ENCODE measurements at places on chromosomes 11 and 22.

- no peak for DNase-seq
These were observed 14.8 kb downstream of the KIAA0930 start for GRCh38 chr22:45225732-45226502.

GRCh38 chr11:76415073-76415472 lies 29.7 kb upstream of the EMSY start:
- DNase-seq, result peak; percentile 21

DNA sequence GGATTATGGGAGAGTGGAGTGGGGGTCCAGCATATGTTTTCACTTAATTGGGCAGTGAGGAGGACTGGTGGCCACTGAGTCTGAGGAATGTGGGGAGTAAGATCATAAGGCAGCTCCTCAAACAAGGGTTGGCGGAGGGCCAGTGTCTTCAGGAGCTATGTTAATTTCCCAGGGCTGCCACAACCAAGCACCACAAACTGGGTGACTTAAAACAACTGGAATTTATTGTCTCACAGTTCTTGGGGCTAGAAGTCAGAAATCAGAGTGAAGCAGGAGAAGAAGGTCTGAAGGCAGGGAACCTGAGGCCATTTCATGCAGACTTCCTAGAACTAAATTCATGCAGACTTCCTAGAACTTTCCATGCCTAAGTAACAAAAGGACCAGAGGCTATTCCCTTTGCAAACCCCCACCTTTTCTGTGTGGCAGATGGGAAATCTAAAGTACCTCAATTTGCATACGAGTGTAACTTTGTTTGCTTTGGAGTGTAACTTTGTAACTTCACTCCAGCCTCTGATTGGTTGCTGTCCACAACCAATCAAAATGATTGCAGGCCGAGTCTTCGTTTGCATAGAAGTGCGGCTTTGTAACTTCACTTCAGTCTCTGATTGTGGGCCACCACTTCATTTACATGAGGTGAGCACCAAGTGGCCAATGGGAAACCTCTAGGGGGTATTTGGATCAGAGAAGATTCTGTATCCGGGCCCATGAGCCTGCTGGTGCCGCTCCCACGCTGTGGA lies 50.5 kb upstream of the ZBED5 start:
- no peak for DNase-seq

DNA sequence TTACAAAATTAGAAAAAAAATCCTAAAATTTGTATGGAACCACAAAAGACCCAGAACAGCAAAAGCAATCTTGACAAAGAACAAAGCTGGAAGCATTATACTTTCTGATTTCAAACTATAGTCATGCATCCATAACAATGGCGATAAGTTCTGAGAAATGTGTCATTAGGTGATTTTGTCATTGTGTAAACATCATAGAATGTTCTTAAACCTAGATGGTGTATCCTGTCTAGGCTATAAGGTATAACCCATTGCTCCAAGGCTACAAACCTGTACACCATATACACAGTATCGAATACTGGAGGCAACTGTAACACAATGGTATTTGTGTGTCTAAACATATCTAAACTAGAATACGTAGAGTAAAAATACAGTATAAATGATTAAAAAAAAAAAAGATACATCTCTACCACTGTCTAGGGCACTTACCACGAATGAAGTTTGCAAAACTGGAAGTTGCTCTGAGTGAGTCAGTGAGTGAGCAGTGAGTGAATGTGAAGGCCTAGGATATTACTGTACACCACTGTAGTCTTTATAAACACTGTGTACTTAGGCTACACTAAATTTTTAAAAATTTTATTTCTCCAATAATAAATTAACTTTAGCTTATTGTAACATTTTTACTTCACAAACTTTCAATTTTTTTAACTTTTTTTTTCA lies 18.1 kb upstream of the SC5D start:
- no peak for DNase-seq

GRCh38 chr11:101741479-101742175 lies 157.8 kb upstream of the TRPC6 start:
- DNase-seq, result no peak

- peak; percentile 16 for DNase-seq
These were observed 40.0 kb upstream of the PTH start for GRCh38 chr11:13535819-13536218.

- DNase-seq, result no peak
These were observed 129.7 kb downstream of the TRIM44 start for GRCh38 chr11:35792148-35792845.

DNA sequence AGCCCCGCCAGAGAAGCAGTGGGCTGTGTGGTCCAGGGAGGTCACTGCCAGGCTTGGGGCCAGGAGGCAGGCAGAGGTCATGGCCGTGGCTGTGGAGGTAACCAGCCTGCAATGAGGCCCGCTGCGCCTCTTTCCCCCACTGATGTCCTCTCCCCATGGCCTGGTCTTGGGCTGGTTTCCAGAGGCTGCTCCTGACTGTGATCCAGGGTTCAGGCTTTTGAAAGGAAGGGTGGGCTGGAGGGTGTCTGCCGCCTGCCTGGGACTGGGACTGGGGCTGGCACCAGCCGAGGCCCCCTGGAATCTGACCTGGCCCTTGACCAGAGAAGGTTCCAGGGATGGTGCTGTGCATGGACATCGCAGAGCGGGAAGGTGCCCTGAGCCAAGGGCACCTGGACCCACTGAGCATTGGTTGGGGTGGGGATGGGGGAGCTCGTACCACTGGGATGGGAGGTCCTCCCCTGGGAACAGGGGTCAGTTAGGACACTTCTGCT lies 59.6 kb upstream of the THY1 start:
- DNase-seq, result no peak

- no peak for DNase-seq
These were observed 957.6 kb upstream of the CCDC90B start for GRCh38 chr11:84243629-84244263.

GRCh38 chr11:44596525-44597276 lies 31.2 kb downstream of the CD82 start:
- DNase-seq, result no peak

- DNase-seq, result no peak
These were observed 120.9 kb downstream of the SWAP70 start for GRCh38 chr11:9784602-9785315.

DNA sequence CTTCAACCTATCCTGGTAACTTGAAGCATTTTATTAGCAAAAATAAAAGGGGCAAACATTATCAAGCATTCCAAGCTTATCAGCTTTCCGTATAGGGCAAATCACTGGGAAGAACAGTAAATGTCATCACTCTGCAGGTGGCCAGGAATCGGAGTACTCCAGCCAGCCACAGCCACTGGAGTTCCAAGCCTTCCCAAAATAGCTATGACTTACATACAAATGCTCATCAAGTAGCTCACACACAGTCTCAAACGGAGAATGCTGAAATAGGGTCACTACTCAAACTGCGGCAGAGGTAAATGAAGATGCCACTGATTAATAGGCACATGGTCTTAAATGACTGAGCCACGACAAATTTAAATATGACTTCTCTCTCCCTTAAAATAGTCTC lies 2.1 kb downstream of the USP28 start:
- DNase-seq, result peak; percentile 56

- peak; percentile 99 for DNase-seq
These were observed 134.0 kb upstream of the SORL1-AS1 start for GRCh38 chr11:121586750-121587149.

DNA sequence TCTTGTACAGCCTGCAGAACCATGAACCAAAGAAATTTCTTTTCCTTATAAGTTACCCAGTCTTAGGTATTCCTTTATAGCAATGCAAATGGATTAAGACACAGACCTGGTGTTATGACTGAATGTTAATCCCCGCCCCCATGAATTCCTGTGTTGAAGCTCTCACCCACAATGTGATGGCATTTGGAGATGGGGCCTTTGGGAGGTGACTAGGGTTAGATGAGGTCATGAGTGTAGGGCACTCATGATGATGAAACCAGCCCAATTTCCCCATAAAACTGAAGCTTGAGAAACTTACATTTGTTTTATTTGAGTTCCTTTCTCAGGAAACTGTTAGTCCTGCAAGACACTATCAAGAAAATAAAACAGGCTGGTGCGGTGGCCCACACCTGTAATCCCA lies 115.8 kb upstream of the THY1 start:
- DNase-seq, result no peak

GRCh38 chr11:68974421-68975194 lies 6.2 kb downstream of the MRGPRD start:
- DNase-seq, result peak; percentile 62

- DNase-seq, result peak; percentile 49
These were observed 5.2 kb downstream of the CRTAM start for GRCh38 chr11:122843281-122844141.

- no peak for DNase-seq
These were observed 25.8 kb downstream of the MRGPRD start for GRCh38 chr11:68954836-68955606.

GRCh38 chr22:38030311-38031133 lies 26.7 kb upstream of the PICK1 start:
- no peak for DNase-seq

DNA sequence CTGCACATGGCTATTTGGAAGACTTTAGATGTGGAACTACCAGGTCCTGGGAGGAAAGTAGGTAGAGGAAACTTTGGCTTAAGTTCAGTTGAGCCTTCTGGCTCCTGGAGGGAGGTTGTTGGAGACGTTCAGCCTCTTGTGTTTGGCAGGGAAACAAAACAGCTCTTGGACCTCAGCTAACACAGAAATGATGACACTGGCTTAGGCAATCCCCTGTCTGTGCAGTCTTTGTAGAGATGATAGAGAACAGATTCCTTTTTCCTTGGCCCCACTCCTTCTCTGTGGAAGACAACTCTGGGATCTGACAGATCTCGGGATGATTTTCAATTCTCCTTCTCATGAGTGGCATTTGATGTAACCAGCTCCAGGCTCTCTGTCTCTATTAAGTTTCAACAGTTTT lies 428.5 kb downstream of the TMEM135 start:
- DNase-seq, result no peak

GRCh38 chr11:21861314-21861713 lies 331.6 kb upstream of the ANO5 start:
- no peak for DNase-seq

- peak; percentile 1 for DNase-seq
These were observed 122.2 kb upstream of the SYN3 start for GRCh38 chr22:33180356-33180755.

DNA sequence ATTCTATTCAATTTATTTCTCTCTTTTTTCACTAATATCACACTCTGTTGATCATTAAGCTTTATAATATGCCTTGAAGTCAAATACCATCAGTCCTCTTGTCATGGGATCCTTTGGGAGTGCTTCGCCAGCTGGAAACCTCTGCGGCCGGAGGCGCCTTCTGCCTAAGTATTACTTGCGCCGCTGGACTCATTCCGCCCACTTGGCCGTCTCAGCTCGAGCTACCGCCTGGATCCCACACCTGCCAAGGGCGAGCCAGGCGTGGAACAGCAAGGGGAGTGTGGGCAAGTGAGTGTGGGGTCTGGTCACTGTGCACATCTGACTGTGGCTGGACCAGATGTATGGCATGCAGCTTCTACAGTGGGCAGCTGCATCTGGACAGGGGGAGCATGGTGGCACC lies 9.1 kb upstream of the MAP6 start:
- DNase-seq, result no peak

GRCh38 chr11:92540096-92540495 lies 315.5 kb downstream of the FAT3 start:
- no peak for DNase-seq

- DNase-seq, result peak; percentile 100
These were observed at the start of gene SESN3 for GRCh38 chr11:95231127-95231880. Gene SESN3 (minus strand): TSS chr11:95231202. CDS start chr11:95230860, 342 bp downstream.

- DNase-seq, result no peak
These were observed 13.2 kb upstream of the AIFM3 start for GRCh38 chr22:20953668-20954500.

DNA sequence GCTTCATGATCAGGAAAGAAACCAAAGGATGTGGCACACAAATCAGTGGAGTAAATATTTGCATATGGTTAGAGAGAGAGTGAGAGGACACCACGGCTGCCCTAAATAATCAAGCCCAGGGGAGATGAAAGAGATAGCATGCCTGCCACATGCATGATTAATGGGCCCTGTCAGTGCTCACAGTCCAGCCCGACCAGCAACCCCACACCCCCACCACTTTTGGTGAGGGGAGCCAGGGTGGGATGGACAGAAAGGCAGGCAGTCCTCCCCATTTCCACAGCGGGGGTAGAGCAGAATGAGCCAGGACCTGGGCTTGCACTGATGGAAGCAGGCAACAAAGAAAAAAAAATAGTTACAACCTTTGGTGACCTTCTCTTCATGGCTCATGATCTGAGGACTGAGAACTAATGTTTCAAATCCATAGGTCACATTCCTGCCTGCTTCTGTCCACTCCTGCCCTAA lies 545.0 kb downstream of the ETS1 start:
- peak; percentile 87 for DNase-seq

DNA sequence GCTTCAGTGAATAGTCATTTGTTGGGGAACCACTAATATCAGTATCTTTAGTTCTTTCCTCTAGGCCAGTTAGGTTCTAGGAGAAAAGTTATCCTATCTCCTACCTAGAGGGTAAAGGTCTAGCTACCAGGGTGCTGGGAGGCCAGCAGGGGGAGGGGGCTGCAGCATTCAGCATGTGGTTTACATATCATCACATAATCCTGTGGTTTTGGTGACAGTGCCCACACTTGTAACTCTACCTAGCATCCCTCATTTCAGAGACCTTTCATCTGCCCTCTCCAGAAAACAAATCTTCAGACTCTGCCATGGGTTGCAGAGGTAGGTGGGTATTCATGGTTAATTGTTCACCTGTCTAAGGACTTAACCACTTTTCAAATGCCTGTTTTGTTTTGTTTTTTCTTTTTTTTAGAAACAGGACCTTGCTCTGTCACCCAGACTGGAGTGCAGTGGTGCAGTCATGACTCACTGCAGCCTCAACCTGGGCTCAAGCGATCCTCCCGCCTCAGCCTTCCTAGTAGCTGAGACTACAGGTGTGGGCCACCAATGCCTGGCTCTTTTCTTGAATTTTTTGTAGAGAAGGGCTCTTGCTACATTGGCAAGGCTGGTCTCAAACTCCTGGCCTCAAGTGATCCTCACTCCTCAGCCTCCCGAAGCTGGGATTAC lies 146.8 kb downstream of the ENTHD1 start:
- DNase-seq, result no peak

DNA sequence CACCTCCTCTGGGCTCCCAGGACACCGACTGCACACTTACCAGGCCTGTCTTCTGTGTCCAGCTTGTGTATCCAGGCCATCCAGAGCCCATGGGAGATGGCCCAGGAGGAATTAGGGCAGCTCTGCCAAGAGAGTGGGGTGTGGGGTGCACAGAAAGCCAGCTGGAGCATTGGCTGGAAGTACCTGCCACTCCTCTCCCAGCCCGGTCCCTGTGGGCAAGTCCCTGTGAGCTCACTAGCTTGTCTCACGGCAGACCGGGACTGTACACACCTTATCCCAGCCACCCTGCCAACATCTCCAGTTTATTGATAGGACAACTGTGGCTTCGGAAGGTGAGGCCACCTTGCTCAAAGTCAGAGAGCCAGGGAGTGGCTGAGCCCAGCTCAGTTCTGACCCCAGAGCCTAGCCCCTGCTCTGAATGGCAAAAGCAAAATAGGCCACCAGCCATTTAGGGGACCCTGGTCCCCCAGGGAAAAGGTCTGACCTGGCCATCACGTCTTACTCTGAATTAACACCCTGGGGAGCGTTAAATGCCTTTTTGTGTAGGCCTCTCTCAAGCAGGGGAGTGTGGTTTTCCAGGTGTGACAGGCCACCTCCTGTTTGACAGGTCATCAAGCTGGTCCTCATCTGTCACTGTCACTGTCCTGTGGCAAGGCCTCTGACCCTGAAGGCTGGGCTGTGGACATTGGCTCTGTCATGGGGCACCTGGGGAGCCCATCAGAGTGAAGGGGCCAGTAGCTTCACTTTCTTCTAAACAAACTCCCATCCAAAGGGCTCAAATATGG lies 15.1 kb downstream of the UQCR10 start:
- no peak for DNase-seq

- DNase-seq, result no peak
These were observed 17.6 kb downstream of the VSTM5 start for GRCh38 chr11:93832780-93833179.

GRCh38 chr11:11558396-11558795 lies 63.4 kb downstream of the GALNT18 start:
- no peak for DNase-seq
